ENCODE measurements at places on chromosomes 3 and 15.

GRCh38 chr15:81966631-81967030 is 79.2 kb downstream of the MEX3B start:
- DNase-seq = no peak

DNA sequence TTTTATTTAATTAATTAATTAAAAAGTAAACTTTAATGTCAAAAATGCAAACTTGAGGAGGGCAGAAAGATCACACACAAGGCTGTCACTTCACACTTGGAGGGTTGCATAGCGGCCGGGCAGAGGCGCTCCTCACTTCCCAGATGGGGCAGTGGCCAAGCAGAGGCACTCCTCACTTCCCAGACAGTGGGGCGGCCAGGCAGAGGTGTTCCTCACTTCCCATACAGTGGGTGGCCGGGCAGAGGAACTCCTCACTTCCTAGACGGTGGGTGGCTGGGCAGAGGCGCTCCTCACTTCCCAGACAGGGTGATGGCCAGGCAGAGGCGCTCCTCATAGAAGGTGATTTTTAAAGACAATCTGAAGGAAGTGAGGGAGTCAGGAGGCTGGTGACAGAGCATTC is 277.5 kb downstream of the PDCD6IP start:
- no peak for DNase-seq

GRCh38 chr15:42084465-42085235 is 9.7 kb downstream of the PLA2G4D start:
- DNase-seq = peak; percentile 93

- DNase-seq = no peak
Measured at GRCh38 chr3:10653241-10653640, 147.9 kb upstream of the ATP2B2 start.

DNA sequence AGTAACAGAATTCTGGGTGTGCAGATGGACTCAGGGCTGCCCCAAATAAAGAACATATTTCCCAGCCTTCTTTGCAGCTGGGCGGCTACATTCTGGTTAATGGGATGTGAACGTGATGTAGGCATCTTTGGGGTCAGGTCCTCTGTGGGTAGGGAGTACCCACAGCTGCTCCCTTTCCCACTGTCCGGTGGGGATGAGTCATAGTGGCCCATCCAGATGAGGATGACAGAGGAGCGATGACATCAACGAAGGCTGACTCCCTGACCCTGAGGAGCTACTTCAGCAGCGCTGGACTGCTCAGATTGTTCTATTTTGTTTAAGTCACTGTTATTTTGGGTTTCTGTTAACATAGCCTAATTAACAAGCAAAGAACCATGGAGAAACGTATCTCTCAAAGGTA is 38.0 kb downstream of the SRPRB start:
- DNase-seq = no peak

- DNase-seq = no peak
Measured at GRCh38 chr3:44434834-44435510, 42.5 kb downstream of the ZNF445 start.

- DNase-seq = no peak
Measured at GRCh38 chr3:143242101-143242500, 122.5 kb downstream of the CHST2 start.

GRCh38 chr15:90576711-90577389 is 47.1 kb downstream of the CRTC3 start:
- no peak for DNase-seq

- DNase-seq = no peak
Measured at GRCh38 chr3:151431940-151432339, 28.9 kb downstream of the IGSF10 start.

- peak; percentile 13 for DNase-seq
Measured at GRCh38 chr15:88166082-88166993, 90.2 kb downstream of the NTRK3 start.

DNA sequence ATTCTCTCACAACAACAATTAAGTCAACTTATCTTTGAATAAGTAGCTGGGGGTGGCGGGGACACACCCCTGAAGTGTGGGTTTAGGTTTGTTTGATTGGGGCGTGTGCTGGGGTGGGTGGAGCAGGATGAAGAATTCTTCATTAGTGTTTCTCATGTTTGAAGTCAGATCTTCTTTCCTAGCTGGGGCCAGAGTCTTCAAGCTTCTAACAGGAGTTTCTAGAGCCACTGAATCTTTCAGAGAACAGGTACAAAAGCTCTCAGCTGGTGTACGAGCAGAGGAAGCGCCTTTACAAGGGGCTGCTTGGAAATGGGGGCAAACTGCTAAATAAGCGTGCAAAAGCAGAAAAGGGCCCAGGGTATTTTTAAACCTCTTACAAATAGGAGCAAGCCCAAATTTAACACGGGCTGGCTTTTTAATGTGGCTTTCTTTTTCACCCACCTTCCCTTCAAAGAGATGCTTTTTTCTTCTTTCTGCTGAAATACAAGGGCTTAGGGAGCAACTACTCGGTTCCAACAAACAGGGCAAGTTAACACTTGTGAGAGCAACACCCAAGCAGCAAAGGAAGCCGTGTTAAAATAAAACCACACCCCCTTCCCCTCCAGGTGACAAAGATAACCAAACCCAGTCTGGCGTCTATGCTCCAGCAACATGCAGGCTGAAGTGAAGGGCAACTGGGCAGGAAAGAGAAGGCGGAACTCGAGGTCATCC is 86.9 kb upstream of the RASGRP1 start:
- peak; percentile 13 for DNase-seq

Measured in RWPE1 (cell line).